ENCODE measurements at places on chromosomes 2 and 18. TPM values are rescaled to one million over a fixed set of nuclear protein-coding genes. Genes with fewer than 3 reads are reported as not detected.
A peak's percentile ranks its signal among the peaks of the same experiment; 100 is the strongest.

- DNase-seq = no peak
These were observed 19.7 kb downstream of the OSBPL6 start for GRCh38 chr2:178213991-178214390.

- no peak for DNase-seq
These were observed 249.4 kb upstream of the CTAGE1 start for GRCh38 chr18:22667156-22667555.

DNA sequence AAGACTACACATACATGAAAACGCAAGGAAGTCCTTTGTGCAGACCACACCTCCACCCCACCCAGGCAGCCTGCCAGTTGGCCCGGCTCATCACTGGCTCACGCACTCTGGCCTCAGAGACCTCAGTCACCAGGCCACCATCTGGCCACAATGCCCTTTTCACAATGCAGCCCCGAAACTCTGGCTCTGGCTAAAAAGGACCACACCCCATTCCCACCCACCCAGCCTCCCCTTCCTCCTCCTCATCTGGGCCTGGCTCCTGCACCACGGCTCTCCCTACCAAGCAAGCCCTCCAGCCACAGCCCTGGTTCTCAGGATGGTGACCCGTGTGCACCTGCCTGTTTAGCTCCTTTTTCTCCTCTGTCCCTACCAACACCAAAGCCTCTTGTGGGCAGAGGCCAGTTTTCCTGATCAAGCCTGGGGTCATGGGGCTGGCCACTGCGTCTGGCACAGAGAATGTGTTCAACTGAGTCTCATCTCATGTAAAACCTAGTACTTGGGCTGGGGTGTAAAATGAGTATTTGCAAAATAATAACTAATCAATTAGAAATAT is 7.4 kb downstream of the HDAC4 start:
- peak; percentile 89 for DNase-seq

GRCh38 chr2:237863102-237863511 is 3.7 kb downstream of the RAMP1 start:
- peak; percentile 85 for DNase-seq

DNA sequence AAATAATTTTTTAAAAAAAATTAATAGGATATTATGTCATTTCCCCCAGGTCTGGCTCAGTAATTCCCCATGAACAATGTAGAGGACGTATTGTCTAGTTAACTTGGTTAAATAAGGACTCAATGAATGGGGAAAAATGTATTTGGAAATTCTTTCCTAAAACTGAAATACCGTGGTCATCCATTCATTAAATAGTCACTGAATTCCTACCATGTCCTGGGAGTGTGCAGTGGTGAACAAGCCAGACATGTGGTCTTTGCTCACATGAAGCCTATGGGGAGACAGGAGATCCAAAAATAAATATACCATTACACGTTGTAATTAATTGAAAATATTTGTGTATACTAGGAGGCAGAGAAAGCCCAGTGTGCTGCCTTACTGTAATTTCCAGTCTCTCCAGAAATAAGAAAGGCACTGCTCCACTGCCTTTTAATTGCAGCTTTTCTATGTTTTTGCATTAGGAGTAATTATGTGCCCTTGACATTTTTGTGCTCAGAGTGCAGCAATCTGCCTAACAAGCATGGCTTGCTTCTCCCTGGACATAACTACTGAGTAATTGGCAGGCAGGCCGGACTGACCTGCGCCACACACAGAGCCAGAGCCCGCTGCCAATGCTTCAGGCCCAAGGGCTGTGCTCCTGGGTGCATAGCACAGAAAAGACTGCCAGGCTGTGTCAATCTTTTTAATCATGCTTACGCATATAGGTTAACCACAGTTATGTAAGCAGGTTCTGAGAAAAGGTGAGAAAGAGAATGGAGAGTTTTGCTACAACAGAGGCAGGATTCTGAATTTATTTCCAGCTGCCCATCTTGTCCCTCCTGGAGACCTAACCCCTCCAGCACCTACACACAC is 22.2 kb upstream of the TTC39C start:
- no peak for DNase-seq

DNA sequence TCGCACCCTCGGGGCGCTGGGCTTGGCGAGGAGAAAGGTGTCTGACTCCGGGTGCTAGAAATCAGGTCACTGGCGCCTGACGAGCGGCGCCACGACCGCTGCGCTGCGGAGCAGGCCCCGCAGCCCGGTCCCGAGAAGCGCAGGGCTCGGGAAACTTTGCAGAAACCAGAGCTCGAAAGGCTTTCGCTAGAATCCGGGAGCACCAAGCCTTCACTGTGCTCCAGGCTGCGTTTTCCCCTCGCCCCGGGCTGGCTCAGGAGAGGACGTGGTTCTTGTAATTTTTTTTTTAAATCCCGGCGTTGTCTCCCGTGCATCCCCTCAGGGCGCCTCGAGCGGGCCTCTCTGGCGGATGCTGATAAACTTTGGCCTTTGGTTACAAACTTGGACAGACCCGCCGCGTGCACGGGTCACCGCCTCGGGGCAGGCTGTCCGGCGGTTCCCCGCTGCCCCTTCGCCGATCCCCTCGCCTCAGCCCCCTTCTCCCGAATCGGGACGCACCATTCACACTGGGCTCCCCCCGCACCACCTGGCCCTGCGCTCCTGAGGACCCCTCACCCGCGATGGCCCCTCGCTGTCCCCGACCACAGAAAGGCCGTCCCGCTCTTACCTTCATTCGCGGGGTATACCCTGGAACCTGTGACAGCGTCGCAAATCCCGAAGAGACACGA is 419 bp downstream of the EPHA4 start:
- no peak for DNase-seq

DNA sequence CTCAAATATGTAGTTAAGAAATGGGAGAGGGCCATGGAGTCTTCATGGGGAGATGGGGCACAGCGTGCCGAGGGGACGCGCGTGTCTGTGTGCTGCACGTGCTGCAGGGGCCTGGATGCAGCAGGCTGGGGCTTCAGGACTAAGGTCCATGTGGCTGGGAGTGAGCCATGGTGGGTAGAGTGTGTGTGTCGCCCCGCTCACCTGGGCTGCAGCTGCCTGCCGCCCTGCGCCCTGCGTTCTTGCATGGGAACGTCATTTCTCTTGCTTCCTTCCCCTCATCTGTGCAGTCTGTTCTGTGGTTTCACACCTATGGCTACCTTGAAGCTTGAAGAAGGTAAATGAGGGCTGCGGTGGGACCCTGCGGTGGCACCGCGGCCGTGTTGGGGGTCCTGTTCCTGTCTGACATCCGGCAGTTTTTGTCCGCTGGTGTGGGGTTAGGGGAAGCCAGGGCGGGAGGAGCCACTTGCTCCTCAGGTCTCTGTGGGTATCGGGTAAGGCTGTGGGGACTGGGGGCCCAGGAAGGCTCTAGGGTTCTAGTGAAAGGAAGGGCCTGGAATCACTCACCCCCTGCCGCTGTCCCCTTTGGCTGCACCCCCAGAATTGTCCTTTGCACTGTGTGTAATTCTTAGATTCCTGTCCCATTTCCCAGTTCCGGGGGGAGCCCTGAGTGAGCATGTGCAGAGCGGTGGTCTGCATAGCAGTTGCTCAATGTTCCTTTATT is 54.1 kb upstream of the HS6ST1 start:
- DNase-seq = peak; percentile 76

GRCh38 chr2:17303054-17303453 is 215.2 kb downstream of the RAD51AP2 start:
- DNase-seq = no peak

DNA sequence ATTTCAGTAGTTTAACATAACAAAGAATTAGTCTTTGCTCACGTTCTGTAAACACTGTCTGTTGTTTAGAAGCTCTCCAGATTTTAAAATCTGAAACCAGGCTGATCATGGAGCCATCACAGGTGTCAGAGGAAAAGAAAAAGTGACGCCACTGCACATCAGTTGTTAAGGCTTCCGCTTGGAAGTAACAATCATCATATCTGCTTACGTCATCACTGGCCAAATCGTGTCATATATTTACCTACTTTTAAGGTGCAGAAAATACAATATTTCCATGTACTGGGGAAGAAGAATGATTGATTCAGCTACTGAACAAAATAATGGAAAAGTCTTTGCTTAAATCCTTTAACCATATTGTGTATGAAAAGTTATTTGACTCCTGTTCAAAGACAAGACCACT is 382.6 kb upstream of the MC4R start:
- no peak for DNase-seq

GRCh38 chr18:46748466-46748865 is 8.4 kb downstream of the ST8SIA5 start:
- DNase-seq = no peak

DNA sequence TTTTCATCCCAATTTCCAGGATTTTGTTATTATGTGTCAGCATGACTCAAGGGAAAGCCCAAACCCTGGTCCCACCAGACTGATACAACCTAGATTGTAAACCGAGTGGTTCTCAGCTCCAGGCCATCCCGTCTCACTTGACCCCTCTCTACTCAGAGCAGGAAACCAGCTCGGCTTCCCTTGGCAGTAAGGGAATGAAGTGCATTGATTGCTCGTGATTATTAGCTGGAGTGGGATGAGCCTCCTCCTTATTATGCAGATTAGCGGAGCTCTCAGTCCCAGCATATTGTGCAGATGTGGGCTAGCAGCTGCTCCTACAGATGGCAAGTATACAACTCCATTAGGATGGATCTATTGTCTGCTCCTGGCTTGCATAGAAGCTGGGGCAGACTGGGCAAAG is 167.6 kb downstream of the LNPK start:
- no peak for DNase-seq

GRCh38 chr2:169065422-169065821 is 3.9 kb upstream of the DHRS9 start:
- no peak for DNase-seq

DNA sequence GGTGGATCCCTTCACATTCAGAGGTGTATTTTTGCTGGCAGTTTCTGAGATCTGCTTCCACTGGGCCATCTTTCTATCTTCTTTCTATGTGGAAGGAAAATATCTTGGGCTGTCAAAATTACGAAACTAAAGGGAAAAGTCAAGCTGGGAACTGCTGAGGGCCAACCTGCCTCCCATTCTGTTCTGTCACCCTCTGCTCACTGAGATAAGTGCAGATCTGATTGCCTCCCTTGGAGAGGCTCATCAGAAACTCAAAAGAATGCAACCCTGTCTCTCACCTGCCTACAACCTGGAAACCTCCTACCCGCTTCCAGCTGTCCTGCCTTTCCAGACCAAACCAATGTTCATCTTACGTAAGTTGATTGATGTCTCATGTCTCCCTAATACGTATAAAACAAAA is 26.5 kb downstream of the RAX start:
- DNase-seq = no peak

- no peak for DNase-seq
These were observed 41.6 kb upstream of the OTOF start for GRCh38 chr2:26519396-26520147.

- no peak for DNase-seq
These were observed 65.0 kb downstream of the UGGT1 start for GRCh38 chr2:128155970-128156369.

Gene SLC4A3
- 6.7 TPM for total RNA-seq

Gene SUMO1
- 68.0 TPM for total RNA-seq

Gene VIT
- 5.0 TPM for total RNA-seq

Gene CDH7
- not detected for total RNA-seq

Gene MC4R
- not detected for total RNA-seq

Gene COLEC12
- 36.7 TPM for total RNA-seq

Gene INPP5D
- total RNA-seq = 28.8 TPM

Gene L3MBTL4
- total RNA-seq = 7.5 TPM

Gene FSIP2
- total RNA-seq = 0.29 TPM

Gene C1QL2
- total RNA-seq = not detected

All from mesenteric fat pad (tissue), 1 donor.